A172 (cell line): ENCODE measurements at places on chromosomes 5 and 9. TPM values are rescaled to one million over a fixed set of nuclear protein-coding genes. Genes with fewer than 3 reads are reported as not detected.

DNA sequence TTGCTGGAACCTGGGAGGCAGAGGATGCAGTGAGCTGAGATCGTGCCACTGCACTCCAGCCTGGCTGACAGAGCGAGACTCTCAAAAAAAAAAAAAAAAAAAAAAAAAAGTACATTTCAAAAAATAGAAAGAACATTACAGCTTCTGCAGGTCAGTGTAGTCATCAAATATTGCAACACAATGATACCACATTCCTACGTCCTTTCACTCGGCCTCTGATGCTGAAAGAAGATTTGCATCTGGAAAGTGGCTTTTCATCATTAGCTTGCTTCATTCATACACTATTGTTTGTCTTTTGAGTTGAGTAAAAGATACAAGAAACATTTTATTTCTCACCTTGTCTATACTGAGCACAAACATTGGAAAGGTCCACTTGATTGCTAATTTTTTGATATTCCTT is 59.6 kb upstream of the CPLANE1 start:
- no peak for DNase-seq

- peak; percentile 26 for DNase-seq
Measured at GRCh38 chr9:111621895-111622480, 9.1 kb upstream of the DNAJC25 start.

DNA sequence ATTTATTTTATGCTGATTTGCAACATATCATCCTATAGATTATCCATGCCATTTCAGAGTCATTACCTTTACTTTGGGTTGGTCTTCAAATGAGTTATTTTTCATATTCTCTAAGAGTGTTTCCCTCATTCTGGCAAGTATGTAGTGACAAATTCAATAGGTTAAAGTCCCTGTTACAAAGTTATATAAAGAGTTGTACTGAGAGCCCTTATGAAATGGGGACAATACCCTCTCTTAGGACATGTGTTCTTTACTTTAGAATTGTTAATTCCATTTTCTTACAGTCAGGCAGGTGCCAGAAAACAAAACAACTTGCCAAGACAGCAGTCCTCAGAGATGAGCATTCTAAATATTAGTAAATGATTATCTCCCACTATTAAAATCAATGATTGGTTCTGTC is 6.0 kb downstream of the ALDH1A1 start:
- no peak for DNase-seq

GRCh38 chr9:134410835-134411217 is 84.6 kb downstream of the RXRA start:
- DNase-seq = no peak

DNA sequence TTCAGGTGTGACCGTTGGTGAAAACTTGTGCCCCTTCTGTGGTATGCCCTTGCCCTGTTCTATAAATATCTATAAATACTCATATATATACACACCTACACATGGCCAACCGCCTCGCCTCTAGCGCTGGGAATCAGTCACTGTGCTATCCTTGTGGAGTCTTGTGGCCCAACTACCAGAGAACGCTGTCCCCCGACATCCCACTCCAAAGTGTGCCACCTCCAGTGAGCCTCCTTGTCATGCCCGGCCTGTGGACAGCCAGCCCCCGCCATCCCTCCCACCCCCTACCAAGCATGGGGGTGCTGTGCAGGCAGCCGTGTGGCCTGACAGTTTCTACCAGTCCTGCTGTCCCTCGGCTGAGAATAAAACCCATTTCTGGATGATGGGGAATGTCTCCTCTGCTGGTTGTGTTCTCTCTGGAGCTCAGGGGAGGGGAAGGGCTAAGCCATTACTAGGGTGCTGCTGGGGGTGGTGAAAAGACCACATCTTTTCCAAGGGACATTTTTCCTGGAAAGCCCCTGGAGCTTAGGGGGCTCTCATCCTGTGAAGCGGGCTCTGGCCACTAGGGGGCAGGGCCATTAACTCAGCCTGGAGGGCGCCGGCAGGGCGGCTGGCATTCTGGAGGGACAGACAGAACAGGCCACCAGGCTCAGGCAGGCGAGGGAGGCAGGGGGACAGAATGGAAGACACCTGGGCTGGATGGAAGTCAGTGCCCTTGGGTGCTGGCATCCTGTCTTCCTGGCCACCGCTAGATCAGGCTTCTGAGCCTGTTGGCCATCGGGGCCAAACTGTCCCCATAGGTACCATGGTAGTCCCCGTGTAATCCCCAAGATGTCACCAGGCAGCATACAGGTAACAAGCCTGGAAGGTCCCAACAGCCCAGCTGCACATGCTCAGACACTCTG is 20.7 kb downstream of the GOLGA2 start:
- peak; percentile 62 for DNase-seq

- DNase-seq = peak; percentile 54
Measured at GRCh38 chr5:119275146-119275545, 80.7 kb upstream of the TNFAIP8 start.

GRCh38 chr9:114229295-114229694 is 74.0 kb downstream of the COL27A1 start:
- no peak for DNase-seq

- no peak for DNase-seq
Measured at GRCh38 chr5:14825977-14826376, 45.6 kb downstream of the ANKH start.

DNA sequence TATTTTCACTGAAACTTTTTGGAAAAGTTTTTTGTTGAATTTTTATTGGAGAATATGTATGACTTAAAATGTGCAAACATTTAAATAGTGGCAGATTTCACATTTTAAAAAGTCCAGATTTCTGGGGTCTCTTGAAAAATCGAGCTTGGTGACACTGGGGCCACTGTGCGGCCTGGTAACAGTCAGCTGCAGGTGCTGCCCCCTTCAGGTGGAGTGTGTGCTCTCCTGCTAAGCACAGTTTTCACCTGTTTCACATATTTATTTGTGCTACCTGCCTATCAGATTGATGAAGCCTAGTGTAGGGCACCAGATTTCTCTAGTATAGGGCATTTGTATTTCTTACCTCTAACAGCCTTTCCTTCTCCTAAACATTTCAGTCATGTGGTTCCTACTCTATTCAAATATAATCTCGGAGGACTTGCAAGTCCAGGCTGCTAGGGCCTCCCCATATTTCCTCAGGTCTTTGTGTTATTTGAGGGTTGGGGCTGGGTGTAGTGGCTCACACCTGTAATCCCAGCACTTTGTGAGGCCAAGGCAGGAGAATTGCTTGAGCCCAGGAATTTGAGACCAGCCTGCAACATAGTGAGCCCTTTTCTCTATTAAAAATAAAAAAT is 95.8 kb upstream of the KLF9 start:
- DNase-seq = peak; percentile 21

DNA sequence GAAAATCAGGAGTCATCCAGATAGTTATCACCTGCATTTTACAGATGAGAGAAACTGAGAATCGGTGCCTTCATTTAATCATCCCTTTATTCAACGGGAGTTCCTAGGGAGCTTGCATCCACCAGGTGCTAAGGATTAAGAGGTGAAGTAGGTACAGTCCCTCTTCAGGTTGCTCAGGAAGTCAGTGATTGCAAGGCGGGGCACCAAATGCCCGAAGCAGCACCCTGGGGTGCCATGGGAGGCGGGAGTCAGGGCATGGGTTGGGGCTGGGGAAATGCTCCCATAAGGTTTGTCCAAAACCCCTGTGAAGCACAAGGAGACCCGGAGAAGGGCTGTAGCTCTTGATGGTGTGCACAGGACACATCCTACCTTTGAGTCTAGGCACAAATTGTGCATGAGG is 98.8 kb upstream of the KLF4 start:
- DNase-seq = no peak

DNA sequence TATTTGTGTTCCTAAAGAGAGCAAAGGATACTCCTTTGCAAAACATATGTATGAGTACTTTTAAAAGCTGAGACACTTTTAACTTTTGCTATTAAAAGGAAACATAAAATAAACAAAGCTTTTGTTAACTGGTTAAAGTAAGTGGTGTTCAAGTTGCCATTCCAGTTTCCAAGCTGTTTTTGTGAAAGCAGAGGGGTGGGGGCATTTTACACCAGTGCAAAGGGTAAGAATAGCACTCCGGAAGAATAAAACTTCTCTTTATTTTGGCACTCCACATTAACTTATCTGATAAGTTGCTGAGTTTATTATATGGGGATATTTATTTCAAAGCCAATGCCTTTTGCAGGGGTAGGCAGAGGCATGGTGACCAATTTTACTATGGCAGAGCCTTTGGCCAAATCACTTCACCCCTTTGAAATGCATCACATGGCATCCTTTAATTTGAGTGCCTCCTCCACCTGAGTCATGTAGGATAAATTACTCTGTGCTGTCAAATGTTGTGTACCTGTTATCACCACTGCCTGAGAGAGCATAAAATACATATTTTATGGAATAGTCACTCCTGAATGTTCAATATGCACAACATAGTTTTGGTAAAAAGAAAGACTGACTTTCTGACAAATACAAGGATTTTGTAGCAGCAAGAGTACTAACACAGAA is 62.9 kb downstream of the MLLT3 start:
- DNase-seq = peak; percentile 31

DNA sequence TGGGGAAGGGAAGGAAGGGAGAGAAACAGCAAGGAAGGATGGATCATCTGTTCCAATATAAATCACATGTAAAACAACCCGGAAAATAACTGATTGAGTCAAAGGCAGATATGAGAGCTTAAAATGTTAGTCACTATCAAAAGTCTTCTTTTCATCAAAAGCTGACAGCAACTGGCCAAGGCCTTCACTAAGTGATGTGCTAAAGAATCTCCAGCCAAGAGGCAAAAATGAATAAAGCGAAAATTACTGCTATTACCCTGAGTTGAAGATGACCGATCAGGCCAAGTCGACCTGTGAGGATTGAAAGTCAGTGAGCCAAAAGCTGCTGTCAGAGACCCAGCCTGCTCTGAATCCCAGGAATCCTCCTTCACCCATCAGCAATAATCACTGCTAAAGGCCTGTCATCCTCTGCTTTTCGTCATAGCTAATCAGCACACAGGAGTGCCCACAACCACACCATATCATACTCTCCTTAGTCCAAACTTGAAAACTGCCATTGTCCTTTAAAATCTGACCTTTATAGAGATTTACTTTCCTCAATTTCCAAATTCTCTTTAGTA is 736.9 kb downstream of the TLE1 start:
- DNase-seq = no peak

GRCh38 chr9:109451311-109452025 is 46.6 kb downstream of the PTPN3 start:
- DNase-seq = no peak

DNA sequence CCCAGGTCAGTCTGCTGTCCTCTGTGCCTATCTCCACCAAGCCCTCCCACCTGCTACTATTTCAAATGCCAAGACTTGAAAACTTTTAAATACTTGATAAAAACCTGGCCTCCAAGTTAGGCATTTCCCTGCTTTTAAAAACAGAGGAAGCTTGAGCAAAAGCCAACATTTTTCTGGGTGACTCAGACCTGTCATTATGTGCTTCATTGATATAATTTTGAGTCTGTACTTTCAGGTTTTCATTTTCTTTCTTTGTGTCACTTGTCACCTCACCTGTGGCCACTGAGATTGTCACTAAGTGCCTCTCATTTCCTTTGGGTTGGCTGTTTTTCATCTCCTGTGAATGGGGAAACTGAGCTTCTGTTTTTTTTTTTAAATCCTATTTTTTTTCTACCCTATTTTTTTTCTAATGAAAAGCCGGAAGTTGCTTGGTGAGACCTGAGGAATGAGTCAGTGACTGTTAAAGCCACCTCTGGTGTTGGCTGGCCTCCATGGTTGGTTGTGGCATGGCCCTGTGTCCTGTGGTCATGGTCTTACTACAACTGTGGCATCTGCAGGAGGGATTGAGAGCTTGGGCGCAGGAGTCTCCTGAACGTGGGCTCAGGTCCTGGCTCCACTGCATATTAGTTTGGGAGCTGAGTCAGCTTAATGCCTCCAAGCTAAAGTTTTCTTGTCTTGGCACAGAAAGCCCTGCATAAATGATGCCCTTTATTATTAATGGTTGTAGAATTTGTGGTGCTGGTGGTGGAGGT is 56.7 kb downstream of the ARHGAP26 start:
- DNase-seq = peak; percentile 95

- peak; percentile 21 for DNase-seq
Measured at GRCh38 chr5:113612060-113612496, 98.6 kb downstream of the YTHDC2 start.

DNA sequence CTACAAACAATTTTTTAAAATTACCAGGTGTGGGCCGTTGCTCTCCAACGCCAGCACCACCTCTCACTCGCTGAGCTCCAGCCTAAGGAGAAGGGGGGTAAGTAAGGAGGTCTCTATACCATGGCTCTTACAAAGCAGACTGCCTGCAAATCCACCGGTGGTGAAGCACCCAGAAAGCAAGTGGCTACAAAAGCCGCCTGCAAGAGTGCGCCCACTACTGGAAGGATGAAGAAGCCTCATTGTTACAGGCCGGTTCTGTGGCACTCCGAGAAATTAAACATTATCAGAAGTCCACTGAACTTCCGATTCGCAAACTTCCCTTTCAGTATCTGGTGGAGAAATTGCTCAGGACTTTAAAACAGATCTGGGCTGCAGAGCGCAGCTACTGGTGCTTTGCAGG is 46.0 kb downstream of the CDO1 start:
- no peak for DNase-seq

DNA sequence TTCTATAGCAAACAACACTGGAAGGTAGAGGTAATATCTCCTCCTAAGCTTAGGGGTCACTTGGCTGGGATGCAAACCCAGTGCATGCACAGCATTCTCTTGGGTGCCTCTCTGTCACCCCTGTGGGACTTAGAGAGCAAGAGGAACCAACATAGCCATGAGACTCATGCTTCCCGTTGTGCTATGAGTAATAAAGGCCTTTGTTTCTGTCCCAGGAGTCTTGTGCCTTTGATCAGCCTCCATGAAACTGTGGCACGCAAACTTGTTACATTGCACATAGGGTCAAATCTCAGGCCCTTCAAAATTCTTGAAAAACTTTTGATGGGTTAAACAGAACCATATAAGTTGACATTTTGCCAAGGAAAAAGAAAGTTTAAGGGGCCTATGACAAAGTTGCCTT is 272.8 kb downstream of the TAF11L14 start:
- DNase-seq = no peak

- no peak for DNase-seq
Measured at GRCh38 chr5:32330126-32330971, 17.6 kb upstream of the MTMR12 start.

MEGF10 gene
- 0.02 TPM in 1 of 2 replicates, not detected in the other for total RNA-seq

SLC34A1 gene
- 0.05 TPM in 1 of 2 replicates, not detected in the other for total RNA-seq

AP3B1 gene
- 59.6 and 70.5 TPM in 2 replicates for total RNA-seq

PFN3 gene
- not detected in 2 replicates for total RNA-seq

GABRA6 gene
- total RNA-seq = not detected in 2 replicates

PCDHGA12 gene
- 0.31 TPM in 1 of 2 replicates, not detected in the other for total RNA-seq

GFI1B gene
- total RNA-seq = 0.19 and 0.47 TPM in 2 replicates

SEMA4D gene
- 5.1 and 11.1 TPM in 2 replicates for total RNA-seq

AFAP1L1 gene
- total RNA-seq = 0.36 and 1.4 TPM in 2 replicates

GRM6 gene
- total RNA-seq = not detected in 2 replicates

SLC9A3 gene
- 4.7 and 5.8 TPM in 2 replicates for total RNA-seq

SLC24A2 gene
- not detected in 2 replicates for total RNA-seq

GLIPR2 gene
- 17.6 and 24.3 TPM in 2 replicates for total RNA-seq

PCDHGC4 gene
- 0.22 TPM in 1 of 2 replicates, not detected in the other for total RNA-seq

ENC1 gene
- total RNA-seq = 26.2 and 28.3 TPM in 2 replicates

RGMB gene
- 22.0 and 22.8 TPM in 2 replicates for total RNA-seq

RASGEF1C gene
- total RNA-seq = 0.17 and 1.2 TPM in 2 replicates

MLANA gene
- total RNA-seq = not detected in 2 replicates

IQGAP2 gene
- 1.8 and 8.3 TPM in 2 replicates for total RNA-seq

CARTPT gene
- not detected in 2 replicates for total RNA-seq
